ENCODE measurements at places on chromosomes 1 and 21. TPM values are rescaled to one million over a fixed set of nuclear protein-coding genes. Genes with fewer than 3 reads are reported as not detected.
A peak's percentile ranks its signal among the peaks of the same experiment; 100 is the strongest.

DNA sequence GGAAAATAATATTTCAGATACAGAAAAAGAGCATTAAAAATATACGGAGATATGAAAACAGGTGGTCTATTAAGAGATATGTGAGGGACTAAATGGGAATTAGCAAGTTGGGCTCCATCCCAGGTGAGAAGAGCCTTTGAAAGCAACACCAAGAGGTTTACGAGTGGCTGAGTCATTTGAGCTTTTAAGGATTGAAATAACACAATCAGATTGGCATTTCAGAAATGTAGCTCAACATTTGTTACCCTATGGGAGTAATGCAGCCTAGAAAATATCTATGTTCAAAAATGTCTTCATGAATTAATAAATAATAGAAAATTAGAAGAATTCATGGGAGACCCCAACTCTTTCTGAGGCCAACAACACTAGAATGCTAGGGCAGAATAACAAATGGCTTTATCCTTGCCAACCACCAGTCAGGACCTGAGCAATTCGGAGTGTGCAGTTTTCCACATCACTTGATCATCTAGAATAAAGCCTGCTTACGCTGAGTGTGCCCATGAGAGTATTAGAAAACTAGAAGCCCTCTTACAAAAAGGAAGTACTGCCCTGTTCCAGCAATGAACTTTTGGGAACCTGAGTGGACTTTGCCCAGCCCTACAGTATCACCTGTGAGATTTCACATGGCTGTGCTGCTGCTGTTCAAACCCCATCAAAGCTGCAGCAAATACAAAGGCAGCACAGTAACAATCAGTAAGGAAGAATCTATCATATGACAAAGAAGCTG lies 538.0 kb upstream of the CAMK1G start:
- no peak overlapping the region for H3K27ac ChIP-seq
- DNase-seq = no peak
- no peaks in the 10 kb centered on the region for H3K4me1 ChIP-seq
- no peaks in the 10 kb centered on the region for H3K27me3 ChIP-seq
- H3K36me3 ChIP-seq = no peaks in the 10 kb centered on the region
- no peak overlapping the region for H3K4me3 ChIP-seq

Gene RSRP1
- polyA plus RNA-seq = 158 TPM

Gene CFAP57
- polyA plus RNA-seq = not detected

Gene IL6R
- 21.2 TPM for polyA plus RNA-seq

- no peaks in the 10 kb centered on the region for H3K27me3 ChIP-seq
- H3K4me3 ChIP-seq = no peak overlapping the region
- H3K4me1 ChIP-seq = peaks cover 26% of the 10 kb centered on the region
- H3K36me3 ChIP-seq = no peaks in the 10 kb centered on the region
- DNase-seq = no peak
Measured at GRCh38 chr1:56456435-56457101, 122.8 kb downstream of the PLPP3 start.

Gene SPRR2G
- not detected for polyA plus RNA-seq

DNA sequence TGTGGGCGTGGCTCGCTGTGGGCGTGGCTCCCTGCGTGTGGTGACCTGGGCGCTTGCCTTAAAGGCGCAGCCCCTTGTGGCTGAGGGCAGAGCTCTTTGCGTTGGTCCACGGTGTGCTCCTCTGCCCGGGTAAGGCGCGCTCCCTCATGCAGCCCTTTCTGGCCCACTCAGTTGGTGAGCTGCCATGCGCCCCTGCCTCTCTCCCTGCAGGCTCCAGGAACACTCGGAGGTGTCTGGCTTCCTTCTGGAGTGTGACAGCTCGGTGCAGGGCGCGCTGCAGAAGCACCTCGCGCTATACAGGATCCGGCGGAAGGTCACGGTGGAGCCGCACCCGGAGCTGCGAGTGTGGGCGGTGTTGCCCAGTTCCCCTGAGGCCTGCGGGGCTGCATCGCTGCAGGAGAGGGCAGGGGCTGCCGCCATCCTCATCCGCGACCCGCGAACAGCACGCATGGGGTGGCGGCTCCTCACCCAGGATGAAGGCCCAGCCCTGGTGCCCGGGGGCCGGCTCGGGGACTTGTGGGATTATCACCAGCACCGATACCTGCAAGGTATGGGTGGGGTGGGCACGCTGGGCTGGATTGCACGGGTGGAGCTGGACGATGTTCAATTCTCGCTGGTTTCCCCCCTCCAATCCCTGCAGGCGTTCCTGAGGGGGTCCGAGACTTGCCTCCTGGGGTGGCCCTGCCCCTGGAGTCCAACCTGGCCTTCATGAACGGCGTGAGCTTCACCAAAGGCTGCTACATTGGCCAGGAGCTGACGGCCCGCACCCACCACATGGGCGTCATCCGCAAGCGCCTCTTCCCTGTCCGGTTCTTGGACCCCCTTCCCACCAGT lies 9.1 kb downstream of the IBA57 start:
- H3K4me1 ChIP-seq = no peaks in the 10 kb centered on the region
- no peak overlapping the region for H3K27ac ChIP-seq
- H3K27me3 ChIP-seq = no peaks in the 10 kb centered on the region
- DNase-seq = peak; percentile 62
- no peak overlapping the region for H3K4me3 ChIP-seq

- H3K36me3 ChIP-seq = no peaks in the 10 kb centered on the region
- H3K27ac ChIP-seq = no peak overlapping the region
- H3K27me3 ChIP-seq = peaks cover 10% of the 10 kb centered on the region
- H3K4me3 ChIP-seq = no peak overlapping the region
Measured at GRCh38 chr1:94119306-94119705, 1.6 kb downstream of the ABCA4 start.

DNA sequence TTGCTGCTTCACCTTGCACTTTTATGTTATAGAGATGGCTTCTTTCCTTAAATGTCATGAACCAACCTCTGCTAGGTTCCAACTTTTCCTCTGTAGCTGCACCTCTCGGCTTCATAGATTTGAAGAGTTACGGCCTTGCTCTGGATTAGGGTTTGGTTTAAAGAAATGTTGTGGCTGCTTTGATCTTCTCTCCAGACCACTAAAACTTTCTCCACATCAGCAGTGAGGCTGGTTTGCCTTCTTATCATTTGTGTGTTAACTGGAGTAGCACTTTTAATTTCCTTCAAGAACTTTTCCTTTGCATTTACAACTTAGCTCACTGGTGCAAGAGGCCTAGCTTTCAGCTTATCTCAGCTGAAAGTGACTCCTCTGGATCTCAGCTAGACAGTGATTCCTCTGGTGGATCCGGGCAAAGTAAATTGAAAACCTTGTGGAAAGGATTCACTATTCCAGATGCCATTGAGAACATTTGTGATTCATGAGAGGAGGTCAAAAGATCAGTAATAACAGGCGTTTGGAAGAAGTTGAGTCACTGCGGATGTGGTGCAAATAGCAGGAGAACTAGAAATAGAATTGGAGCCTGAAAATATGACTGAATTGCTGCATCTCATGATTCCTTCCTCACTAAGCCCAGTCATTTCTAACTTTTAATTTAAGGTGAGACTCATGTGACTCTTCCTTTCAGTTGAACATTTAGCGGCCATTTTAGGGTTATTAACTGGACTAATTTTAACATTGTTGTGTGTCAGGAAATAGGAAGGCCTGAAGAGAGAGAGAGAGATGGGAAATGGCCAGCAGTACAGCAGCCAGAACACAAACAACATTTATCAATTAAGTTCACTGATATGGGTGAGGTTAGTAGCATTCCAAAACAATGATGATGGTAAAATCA lies 16.2 kb upstream of the RGS1 start:
- no peaks in the 10 kb centered on the region for H3K36me3 ChIP-seq
- no peaks in the 10 kb centered on the region for H3K27me3 ChIP-seq
- H3K27ac ChIP-seq = peak overlapping the region; percentile 15
- no peak overlapping the region for H3K4me3 ChIP-seq

DNA sequence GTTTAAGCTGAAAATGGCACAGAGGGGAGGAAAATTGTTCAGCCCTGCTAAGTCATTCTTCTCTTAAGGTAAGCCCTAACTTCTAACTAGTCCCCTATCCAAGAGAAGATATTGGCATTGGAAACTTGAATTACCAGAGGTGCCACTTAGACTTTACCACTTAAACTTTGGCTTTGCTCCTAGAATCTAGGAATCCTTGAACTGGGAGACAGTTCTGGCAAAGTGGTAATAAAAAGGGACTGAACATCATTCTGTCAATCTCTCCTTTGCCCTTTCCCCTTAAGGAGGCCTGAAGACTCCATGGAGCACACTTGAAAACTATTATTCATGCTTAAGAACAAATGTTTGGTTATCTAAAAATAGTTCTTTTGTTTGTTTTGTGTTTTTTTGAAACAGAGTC lies 8.4 kb downstream of the ATP1A4 start:
- H3K27ac ChIP-seq = no peak overlapping the region
- no peak for DNase-seq
- no peak overlapping the region for H3K4me3 ChIP-seq
- H3K4me1 ChIP-seq = no peaks in the 10 kb centered on the region
- no peaks in the 10 kb centered on the region for H3K27me3 ChIP-seq
- no peaks in the 10 kb centered on the region for H3K36me3 ChIP-seq

GRCh38 chr1:26833432-26834405 lies 7.2 kb downstream of the ZDHHC18 start:
- no peak overlapping the region for H3K27ac ChIP-seq
- H3K36me3 ChIP-seq = peaks cover 12% of the 10 kb centered on the region

Gene AIRE
- not detected for polyA plus RNA-seq

Gene GRIK1
- polyA plus RNA-seq = not detected

DNA sequence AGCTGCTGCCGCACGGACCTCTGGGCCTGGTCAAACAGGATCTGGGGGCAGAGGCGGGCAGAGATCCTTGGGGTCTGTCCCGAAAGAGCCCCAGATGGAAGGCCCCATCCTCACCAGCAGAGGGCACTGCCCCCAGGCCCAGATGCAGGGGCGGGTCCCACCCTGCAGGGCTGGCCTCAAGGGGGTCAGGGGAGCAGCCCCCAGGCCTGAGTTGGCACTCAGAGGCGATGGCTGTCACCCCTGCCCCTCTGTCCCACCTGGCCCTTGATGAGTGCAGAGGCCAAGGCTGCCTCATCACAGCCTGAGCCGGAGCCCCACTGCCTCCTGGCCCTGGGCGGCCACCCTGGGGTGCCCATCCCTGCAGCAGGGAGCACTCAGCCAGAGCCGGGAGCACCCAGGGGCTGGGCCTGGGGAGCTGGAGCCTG lies 5.7 kb downstream of the ACAP3 start:
- H3K4me3 ChIP-seq = no peak overlapping the region
- peaks cover 24% of the 10 kb centered on the region for H3K4me1 ChIP-seq
- DNase-seq = no peak

Gene ACTL8
- not detected for polyA plus RNA-seq

GRCh38 chr21:44519346-44520325 lies 20.4 kb downstream of the KRTAP10-1 start:
- H3K4me3 ChIP-seq = no peak overlapping the region
- no peak for DNase-seq
- no peaks in the 10 kb centered on the region for H3K27me3 ChIP-seq
- H3K4me1 ChIP-seq = no peaks in the 10 kb centered on the region
- no peaks in the 10 kb centered on the region for H3K36me3 ChIP-seq
- H3K27ac ChIP-seq = no peak overlapping the region

DNA sequence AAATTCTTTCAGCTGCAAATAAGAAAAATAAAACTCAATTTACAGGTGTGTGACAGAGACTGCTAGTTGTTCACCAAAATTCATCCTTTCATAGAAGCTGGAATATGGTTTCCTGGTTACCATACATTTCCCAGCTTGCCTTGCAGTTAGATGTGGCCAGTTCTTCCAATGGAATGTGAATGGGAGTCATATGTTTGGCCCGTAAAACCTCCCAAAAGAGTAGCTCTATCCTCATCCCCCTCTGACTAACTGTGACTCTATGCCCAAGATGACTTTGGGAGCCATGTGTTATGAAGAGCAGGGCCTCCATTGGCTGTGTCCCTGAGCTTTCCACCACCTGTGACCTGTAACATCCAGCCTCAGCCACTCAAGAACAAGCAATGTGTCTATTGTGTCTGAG lies 90.6 kb upstream of the NGF start:
- H3K4me1 ChIP-seq = no peaks in the 10 kb centered on the region
- H3K4me3 ChIP-seq = no peak overlapping the region
- no peak overlapping the region for H3K27ac ChIP-seq
- H3K36me3 ChIP-seq = no peaks in the 10 kb centered on the region
- DNase-seq = no peak

DNA sequence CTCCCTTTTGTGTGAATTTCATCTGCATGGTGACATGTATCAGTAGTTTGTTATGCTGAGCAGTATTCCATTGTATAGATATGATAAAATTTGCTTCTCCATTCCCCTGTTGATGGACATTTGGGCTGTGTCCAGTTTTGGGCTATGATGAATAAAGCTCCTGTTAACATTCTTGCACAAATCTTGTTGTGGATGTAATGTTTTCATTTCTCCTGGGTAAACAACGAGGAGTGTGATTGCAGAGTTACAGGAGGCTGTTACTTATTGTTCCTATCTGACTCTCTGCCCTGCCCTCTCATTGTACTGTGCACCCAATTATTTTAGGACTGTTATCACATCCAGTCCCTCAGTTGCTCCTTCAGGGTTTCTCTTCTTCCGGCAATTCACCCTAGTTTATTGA lies 24.2 kb downstream of the MAPKAPK2 start:
- H3K36me3 ChIP-seq = no peaks in the 10 kb centered on the region
- peak overlapping the region; percentile 47 for H3K27ac ChIP-seq
- no peak for DNase-seq
- peaks cover 23% of the 10 kb centered on the region for H3K4me1 ChIP-seq
- no peak overlapping the region for H3K4me3 ChIP-seq
- no peaks in the 10 kb centered on the region for H3K27me3 ChIP-seq

DNA sequence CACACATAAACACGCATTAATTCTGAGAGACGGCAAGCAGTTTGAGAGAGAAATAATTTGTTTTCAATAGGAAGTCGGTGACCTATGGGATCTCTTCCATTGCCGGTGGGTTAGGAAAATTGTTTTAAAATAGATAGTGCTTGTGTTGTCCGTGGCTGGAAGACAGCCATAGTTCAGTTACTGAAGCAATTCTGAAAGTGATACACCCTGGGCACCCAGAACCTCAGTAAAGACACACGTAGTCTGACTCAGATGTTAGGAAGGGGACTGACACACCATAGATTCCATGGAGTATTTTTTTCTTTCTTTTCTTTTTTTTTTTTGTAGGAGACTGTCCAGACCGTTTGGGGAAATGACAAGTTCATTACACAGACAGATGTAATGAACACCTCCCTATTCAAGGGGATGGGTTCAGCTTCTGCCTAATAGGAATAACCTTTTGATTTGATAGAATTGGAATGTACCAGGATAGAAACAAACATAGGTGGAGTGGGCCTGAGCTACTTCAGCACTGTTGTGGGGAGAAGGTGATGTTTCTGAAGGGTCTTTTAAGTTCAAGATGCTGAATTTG lies 1.6 kb downstream of the C1orf21 start:
- peak; percentile 55 for DNase-seq
- peaks cover 2% of the 10 kb centered on the region for H3K36me3 ChIP-seq
- H3K4me3 ChIP-seq = peak overlapping the region; percentile 94
- peak overlapping the region; percentile 83 for H3K27ac ChIP-seq

GRCh38 chr1:44621841-44622286 lies 52.4 kb downstream of the TMEM53 start:
- H3K27me3 ChIP-seq = no peaks in the 10 kb centered on the region
- peaks cover 8% of the 10 kb centered on the region for H3K4me1 ChIP-seq
- no peak overlapping the region for H3K27ac ChIP-seq
- no peak for DNase-seq
- H3K4me3 ChIP-seq = no peak overlapping the region

- H3K27ac ChIP-seq = no peak overlapping the region
- no peaks in the 10 kb centered on the region for H3K27me3 ChIP-seq
- no peaks in the 10 kb centered on the region for H3K4me1 ChIP-seq
- DNase-seq = no peak
- H3K36me3 ChIP-seq = no peaks in the 10 kb centered on the region
- no peak overlapping the region for H3K4me3 ChIP-seq
Measured at GRCh38 chr1:66549017-66549416, 15.1 kb downstream of the SGIP1 start.

Gene CD1E
- polyA plus RNA-seq = 0.34 TPM

- no peaks in the 10 kb centered on the region for H3K36me3 ChIP-seq
- H3K4me3 ChIP-seq = no peak overlapping the region
- H3K27ac ChIP-seq = no peak overlapping the region
- no peaks in the 10 kb centered on the region for H3K4me1 ChIP-seq
- no peaks in the 10 kb centered on the region for H3K27me3 ChIP-seq
Measured at GRCh38 chr1:111484391-111485026, 10.7 kb downstream of the C1orf162 start.

Data from small intestine (tissue), 16 donors.